GM18507 (cell line): ENCODE measurements at places on chromosomes 4 and X.

GRCh38 chr4:183968931-183969330 lies 63.8 kb downstream of the STOX2 start:
- no peak for DNase-seq

DNA sequence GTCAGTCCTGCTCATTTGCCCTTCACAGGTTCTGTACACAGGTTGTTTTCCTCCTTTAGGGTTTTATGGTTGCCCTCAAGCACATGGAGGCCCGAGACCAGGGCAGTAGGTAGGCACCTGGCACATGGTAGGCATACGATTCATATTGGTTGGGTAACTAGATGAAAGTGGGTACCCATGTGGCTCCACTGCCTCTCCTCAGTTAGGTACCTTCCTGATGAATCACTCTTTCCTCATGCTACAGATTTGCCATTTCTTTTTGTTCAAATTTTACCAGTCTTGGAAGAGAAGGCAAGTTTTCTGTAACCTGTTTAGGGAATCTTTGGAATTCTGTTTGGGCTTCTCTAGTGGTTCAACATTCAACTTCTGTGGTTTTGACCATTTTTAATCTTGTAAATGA lies 121.3 kb downstream of the FHIP1A start:
- no peak for DNase-seq

DNA sequence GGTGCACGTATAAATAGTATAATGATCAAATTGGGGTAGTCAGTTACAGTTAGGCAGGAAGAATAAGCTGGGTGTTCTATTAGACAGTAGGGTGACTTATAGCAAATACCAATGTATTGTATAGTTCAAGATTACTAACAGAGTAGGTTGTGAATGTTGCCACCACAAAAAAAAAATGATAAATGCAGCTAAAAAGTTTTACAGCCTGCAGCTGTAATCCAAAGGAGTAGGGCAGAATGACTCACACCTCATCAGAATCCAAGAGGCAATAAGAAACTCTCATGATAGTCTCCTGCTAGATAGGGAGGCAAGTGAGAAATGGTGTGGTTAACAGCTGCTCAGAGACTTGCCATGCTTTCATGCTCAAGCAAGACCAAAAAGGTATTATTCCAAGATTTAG lies 19.6 kb upstream of the TCEAL4 start:
- DNase-seq = no peak

- DNase-seq = no peak
Measured at GRCh38 chr4:183337349-183337748, 15.1 kb upstream of the CLDN24 start.

DNA sequence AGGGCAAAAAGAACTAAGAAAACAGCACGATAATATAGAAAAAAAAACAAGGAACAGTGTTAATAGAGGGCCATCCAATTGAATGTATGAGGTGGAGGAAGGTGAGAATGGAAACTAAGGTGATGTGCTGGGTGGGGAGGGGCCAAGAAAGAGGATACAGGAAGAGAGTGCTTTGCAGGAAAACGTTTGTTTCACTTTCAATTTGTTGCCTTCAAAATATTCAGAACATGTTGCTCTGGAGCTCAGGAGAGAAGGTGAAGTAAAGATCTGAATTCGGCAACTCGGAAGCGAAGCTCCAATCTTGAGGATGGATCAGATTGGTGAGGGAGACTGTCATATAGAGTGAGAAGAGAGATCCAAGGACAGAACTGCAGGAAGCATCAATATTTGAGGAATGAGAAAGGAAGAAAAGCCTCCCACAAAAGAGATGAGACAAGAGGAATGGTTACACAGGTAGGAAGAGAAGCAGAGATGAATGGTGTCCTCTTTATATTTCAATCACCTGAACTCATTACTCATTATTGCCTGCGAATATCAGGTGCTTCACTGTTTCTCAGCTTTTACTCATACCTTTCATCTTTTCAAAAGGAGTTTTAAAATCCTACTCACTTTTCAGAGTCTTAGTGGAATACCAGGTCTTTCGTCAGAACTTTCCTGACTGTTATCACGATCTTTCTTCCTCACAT lies 14.7 kb upstream of the SEC24D start:
- DNase-seq = no peak

DNA sequence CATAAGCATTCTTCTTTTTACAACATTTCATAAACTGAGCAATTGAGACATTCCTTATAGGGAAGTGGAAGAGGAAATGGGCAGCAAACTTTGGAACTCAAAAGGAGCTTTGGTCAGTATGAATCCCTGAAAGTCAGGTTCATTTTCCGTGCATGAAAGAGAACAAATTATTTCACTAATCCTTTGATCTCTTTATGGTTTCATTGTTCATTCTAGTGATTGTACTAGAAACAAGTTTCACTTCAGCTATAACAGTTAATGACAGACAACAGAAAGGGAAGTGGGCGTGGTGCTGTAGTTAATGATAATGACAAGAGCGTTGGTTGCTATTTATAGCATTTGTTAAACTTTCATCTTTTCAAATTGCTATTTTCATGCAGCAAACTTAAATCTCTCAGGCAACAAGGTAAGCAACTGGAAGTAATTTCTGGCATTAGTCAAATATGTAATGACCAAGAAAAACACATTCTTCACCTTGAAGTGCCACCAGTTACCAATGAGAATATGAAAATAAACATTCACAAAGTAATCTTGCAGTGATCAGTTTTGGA lies 98.4 kb downstream of the AREG start:
- peak; percentile 1 for DNase-seq

DNA sequence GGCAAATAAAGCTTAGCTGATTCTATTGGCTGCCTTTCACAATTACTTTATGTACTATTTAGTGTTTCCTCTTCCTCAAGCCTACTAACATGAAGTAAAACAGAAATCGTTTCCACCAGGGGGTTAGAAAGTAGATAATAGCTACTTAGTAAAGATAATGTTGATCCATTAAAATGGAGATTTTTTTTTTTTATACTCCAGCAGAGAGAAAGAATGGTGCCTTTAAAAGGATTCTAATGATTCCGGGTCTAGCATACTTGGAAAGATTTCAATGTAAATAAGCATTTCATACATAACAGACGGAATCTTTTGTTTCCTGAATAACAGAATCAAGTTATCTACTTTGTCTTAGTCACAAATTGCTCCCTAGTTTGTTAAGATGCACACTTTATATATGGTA lies 37.1 kb downstream of the GK start:
- no peak for DNase-seq

DNA sequence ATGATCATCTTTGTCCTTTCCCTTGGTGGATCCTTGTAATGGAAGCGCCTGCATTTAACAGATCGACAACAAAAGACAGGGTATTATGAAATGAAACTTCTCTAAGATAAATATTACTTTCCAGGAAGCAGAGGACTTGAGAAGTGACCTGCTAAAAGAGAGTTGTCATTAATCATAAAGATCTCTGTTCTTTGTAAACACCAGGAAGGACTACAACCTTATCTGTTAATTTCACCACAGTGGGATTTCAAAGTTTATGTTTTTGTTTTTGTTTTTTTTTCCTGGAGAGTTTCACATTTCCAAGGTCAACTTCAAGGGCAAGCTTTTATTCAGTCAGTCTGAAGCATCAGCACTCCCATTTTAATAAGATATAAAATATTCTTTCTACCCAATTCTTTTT lies 170.9 kb downstream of the RCHY1 start:
- DNase-seq = no peak

GRCh38 chr4:111512081-111512783 lies 633.0 kb upstream of the FAM241A start:
- no peak for DNase-seq

DNA sequence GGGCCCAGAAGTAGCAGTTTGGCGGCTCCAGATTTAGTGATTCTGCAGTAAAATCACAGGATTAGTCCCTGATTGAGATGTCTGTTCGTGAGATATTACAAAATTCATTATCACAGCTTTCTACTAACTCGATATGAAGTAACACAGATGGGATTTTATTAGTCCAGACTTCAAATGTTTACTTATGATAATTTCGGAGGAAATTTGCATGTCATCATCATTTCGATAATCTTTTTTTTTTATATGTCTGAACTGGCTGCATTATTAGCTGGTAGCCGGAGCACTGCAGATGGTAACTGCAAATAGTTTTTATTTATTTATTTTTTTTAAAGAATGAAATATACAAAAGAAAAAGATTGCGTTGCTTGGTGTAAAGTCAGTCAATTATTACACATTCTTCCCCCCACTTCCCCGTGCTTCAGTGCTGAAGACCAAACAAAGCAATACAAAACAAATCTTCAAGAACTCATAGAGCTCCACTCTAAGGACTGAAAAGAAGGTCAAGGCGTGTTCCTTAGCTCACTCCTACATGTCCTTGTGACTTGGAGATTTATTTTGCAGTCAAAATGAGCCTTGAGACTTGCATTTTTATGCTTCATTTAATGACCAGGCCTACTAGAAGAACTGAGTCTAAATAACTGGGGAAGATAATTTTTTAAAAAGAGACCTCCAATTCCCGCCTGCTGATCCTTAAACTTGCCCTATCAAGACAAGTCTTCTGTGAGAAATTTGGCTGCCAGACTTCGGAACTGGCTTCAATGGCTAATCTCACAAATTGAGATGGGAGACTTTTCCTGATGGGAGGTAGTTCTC lies 11.7 kb upstream of the PITX2 start:
- DNase-seq = no peak

DNA sequence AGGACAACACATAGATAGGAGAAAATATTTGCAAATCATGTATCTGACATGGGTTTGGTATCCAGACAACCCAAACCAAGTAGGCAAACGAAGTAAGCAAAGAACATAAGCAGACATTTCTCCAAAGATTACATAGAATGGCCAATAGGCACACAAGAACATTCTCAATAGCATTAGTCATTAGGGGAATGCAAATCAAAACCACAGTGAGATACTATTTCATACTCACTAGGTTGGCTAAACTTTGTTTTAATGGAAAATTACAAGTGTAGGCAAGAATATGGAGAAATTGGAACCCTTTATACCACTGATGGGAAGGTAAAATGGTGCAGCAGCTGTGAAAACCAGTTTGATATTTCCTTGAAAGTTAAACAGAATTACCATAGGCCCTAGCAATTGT lies 74.7 kb downstream of the CHRNA9 start:
- no peak for DNase-seq

DNA sequence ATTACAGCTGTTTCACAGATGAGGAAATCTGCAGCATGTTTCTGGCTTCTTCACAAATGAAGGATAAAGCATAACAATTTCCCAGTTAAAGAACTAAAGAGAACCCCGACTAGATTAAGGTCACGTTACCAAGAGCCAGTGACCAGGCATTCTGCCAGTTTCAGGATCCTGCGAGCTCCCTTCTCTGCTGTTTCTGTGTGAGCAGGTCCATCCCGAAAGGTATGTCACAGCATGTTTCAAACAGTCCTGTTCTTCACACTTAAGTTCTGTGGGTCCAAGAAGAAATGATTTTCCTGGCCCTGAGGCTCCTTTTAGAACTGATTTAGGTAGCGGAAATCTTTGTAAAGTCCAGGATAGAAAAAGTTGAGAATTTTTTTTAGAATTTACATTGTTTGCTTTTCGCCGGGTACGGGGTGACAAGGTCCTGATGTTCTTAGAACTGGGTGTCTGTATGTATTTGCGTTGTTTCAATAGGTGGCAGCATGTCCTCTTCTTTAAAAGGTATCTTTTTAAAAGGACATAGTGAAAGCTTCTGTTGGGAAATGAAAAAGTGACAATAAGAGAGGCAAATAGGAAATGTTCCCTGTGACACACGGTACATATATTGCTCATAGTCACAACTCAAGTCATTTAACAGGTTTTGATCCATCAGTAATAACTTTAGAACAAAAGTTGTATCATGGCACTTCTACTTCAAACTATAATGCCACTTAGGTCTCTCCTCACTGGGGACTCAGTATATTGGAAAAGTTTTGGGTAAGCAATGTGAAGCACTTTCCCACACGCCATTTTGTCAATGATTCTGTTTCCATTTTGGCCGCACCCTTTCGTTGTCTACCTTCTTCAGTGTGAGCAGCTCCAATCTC lies 18.4 kb downstream of the IL21 start:
- no peak for DNase-seq

DNA sequence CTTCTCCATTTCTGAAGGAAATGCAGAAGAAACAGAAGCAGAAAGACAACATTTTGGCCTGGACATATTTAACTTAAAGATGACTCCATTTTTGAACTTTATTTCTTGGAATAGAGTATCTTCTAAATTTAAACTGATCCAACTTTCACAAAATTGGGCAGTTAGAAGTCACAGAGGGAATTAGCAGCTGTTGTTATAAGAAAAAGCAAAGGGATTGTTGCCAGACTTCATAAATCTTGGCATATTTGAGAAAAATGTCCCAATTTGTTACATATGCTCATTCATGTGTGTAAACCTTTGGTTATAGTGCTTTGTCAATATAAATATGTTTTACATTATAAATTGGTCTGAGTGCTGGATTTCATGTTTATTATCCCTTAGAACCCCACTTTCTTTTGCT lies 3.4 kb downstream of the GLUD2 start:
- no peak for DNase-seq

GRCh38 chrX:30572004-30572403 lies 5.6 kb downstream of the TASL start:
- DNase-seq = peak; percentile 7
